GOT3 (cell line): ENCODE measurements at places on chromosomes 1 and 21.

GRCh38 chr1:225875044-225875815 lies 7.0 kb downstream of the TMEM63A start:
- no peak for DNase-seq

GRCh38 chr1:205505791-205506190 lies 1.3 kb downstream of the CDK18 start:
- DNase-seq, result no peak

GRCh38 chr1:97929874-97930851 lies 9.3 kb upstream of the DPYD start:
- no peak for DNase-seq

GRCh38 chr1:178912597-178912996 lies 41.7 kb upstream of the ANGPTL1 start:
- DNase-seq, result no peak

DNA sequence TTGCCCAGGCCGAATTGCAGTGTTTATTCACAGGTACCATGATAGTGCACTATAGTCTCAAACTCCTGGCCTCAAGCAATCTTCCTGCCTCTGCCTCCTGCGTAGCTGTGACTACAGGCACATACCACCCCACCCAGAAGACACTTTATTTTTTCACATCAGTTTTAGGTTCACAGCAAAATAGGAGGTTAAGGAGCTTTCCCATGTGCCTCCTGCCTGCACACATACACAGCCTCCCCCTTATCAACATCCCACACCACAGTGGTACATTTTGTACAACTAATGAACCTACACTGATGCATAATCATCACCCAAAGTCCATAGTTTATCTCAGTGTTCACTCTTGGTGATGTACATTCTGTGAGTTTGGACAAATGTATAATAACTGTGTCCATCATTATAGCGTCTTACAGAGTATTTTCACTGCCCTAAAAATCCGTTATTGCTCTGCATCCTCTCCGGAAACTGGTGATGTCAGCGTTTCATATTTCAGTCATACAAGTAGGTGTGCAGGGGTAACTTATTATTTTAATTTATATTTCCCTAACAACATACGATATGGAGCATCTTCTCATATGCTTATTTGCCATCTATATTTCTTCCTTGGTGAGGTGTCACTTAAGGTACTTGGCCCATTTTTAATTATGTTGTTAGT lies 23.2 kb downstream of the OR13G1 start:
- no peak for DNase-seq
